ENCODE measurements at places on chromosomes 5 and 9.

DNA sequence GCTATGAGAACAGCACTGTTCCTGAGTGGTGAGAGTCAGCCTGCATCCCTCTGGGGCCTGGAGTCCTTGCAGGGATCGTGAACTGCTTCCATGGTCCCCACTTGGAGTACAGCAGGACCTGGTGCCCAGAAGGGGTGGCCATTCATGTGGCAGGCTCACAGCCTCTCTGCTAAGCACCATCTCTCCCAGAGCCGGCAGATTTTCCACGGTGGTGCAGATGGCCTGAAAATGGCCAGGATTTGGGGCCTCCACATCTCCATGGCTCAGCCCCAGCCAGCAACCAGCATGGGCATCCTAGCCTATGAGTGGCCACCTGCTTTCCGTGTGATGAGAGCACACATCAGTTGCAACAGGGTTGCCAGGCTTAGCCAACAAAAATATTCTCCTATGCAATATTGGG is 33.9 kb upstream of the SEMA4D start:
- no peak for DNase-seq

- DNase-seq: peak; percentile 93
These were observed 77.1 kb downstream of the SUSD1 start for GRCh38 chr9:112097712-112098688.

DNA sequence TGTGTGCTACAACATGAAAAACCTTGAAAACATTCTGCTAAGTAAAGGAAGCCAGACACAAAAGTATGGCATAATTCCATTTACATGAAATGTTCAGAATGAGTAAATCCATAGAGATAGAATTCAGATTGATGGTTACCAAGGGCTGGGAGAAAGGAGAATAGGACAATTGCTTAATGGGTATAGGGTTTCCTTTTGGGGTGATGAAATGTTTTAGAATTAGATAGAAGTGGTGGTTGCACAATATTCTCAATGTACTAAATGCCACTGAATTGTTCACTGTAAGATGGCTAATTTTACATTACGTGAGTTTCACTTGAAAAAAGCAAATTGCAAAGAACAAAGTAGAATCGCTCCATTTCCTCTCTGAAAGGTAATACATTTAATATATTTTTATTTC is 43.0 kb upstream of the GAS1 start:
- DNase-seq: no peak

DNA sequence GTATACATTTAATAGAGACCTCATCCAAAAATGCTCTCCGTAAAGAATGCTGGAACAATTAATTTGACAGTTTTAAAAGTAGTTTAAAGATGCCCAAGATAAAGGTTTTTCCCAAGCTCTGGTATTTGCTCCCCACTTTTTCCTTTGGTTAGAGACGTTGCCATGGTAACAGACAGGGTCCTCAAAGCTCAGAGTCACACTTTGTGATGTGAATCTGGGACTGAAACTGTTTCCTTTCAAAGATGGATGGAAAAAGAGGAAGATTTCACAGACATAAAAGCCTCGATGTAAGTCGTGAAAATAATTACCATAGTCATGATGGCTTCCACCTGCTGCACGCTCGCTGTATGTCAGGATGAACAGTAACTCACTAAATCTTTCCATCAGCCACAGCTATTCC is 229.5 kb downstream of the MSX2 start:
- DNase-seq: no peak

GRCh38 chr5:148998174-148998797 is 64.6 kb downstream of the SH3TC2 start:
- DNase-seq: no peak

GRCh38 chr5:39201160-39201780 is 18.1 kb downstream of the FYB1 start:
- no peak for DNase-seq

DNA sequence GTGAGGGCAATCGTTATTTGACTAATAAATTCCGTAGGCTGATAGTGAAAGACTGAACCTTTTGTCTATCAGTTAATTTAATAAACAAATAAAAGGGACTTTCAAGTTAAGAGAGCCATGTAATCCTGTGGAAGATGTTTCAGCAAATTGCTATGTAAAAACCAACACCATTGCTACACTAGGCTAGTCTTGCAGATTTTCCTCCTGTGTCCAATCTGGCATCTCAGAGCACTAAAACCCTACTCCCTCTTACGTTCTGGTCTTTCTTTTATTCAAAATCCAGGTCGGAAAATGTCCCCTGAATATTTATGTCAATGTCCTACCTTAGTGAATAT is 478.8 kb upstream of the TNC start:
- DNase-seq: no peak

DNA sequence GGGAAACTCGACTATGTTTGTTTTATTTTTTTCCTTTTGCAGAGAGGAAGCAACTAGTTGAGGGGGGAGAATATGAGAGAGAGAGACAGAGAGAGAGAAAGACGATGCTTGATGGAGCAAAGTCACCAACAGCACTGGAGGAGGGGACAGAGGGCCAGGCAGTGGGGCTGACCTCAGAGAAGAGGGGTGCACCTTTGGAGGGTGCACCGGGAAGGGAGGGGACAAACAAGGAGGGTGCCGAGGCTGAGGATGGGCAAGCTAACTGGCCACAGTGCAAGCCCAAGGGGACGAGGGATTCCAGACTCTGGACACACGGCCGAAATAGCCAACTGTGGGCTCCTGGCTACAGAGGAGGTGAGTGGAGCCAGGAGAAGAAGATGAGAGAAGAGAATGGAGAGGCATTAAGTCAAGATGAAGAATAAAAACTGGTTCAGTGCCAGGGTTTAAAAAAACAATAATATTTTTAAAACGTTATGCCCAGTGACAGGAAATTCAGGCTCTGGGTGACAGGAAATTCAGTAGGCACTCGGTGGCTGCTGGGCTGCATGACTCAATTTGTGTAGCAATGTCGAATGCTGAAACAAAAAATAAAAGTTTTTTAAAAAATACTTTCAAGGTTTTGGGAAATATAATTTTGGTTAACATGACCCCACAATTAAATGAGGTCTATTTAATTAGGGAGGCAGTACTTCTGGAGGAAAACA is 13.3 kb upstream of the GLRX start:
- no peak for DNase-seq

DNA sequence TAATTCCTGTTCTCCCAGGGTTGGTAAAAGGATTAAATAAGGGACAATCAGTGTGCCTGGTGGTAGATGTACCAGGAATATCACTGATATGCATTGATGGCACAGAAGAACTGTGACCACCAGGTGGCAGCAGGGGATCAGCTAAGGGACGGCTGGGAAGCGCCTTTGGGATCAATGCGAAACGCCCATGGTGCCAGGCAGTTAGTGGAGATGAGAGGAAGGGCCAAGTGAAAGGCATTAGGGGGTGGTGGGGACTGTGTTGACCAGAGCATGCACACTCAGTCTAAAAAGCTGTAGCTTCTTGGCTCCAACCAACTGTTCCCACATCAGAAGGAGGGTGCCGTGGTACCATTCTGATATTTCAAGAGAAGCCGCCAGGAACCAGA is 55.6 kb downstream of the ARHGEF37 start:
- DNase-seq: no peak

- DNase-seq: no peak
These were observed 32.4 kb upstream of the CEP120 start for GRCh38 chr5:123455640-123456039.

- DNase-seq: no peak
These were observed 86.2 kb upstream of the RAPGEF1 start for GRCh38 chr9:131826053-131826452.

GRCh38 chr5:107460789-107461188 is 209.9 kb downstream of the EFNA5 start:
- DNase-seq: no peak

DNA sequence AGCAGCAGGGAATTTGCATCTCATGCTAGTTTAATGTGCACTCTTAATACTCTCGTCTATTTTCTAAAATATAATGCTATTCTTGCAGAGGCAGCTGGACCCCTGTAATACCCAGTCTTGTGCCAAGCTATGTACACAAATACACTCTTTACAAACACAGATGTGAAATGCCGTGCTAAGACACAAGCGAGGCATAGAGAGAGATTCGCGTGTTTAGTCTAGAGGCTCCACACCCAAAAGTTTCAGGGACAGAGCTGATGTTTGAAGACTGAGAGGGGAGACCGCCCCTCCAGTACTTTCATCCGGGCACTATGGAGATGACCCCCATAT is 1.2 kb downstream of the DPYSL3 start:
- DNase-seq: no peak

DNA sequence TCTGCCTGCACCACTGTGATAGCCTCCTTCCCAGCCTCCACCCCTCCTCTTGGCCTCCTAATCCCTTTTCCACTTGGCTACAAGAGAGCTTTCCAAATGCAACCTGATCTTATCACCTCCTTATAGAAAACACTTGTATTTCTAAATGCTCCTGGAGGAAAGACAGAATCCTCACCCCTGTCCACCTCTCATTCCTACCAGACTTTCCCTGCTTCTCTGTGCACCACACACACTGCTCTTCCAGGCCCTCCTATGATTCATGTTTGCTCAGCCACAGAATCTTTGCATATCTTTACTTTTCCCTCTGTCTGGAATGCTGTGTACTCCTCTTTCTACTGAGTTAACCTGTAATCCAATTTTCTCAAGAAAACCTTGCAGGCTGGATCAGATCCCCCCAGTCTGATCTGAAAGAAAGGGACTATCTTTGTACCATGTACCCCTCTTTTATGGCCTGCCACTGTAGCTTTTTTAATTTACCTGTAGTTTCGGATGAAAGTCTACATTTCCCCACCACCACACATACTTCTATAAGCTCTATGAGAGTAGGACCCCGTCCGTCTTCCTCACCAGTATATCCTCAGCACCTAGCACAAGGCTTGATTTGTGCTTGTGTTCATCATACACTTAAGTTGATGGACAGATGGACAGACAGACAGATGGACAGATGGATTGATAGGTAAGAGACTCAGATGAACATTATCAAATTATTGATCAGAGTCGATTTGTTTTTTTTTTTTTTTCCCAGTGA is 95.3 kb downstream of the GALNT10 start:
- no peak for DNase-seq

DNA sequence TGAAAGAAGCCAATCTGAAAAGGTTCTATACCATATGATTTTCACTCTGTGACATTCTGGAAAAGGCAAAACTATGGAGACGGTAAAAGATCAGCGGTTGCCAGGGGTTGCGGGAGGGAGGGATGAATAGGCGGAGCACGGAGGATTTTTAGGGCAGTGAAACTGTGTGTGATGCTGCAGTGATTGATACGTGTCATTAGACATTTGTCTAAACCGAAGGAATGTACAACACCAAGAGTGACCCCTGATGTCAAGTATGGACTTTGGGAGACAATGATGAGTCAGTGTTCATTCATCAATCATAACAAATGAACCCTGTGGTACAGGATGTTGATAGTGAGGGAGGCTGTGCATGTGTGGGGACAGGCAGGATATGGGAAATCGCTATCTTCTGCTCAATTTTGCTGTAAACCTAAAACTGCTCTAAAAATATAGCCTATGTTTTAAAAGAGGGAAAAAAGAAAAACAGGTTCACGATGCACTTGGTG is 34.4 kb downstream of the ERGIC1 start:
- peak; percentile 12 for DNase-seq

DNA sequence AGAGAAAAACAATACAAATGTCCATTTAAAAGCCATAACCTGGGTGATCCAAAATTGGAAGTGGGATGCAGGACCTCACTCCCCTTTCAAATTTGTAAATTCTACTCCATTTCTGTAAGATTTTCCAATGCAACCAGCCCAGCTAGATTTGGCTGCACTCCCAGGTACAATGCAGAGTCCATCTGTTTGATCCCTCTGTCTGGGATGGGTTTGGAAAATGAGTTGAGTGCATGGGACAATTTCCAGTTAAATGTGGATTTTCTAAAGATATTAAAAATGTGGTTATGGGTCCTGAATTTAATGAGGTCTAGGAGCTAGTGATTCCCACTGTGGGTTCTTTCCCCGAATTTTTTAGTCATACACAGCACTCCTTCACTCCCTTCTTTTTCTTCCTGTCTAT is 104.0 kb upstream of the ATP10B start:
- no peak for DNase-seq

- no peak for DNase-seq
These were observed 128.3 kb downstream of the MARCHF11 start for GRCh38 chr5:16051246-16051755.

Data from COLO829 (cell line).